ENCODE measurements at places on chromosomes 1 and 21.

GRCh38 chr1:95023399-95024043 is 49.2 kb downstream of the ALG14 start:
- no peak for DNase-seq

DNA sequence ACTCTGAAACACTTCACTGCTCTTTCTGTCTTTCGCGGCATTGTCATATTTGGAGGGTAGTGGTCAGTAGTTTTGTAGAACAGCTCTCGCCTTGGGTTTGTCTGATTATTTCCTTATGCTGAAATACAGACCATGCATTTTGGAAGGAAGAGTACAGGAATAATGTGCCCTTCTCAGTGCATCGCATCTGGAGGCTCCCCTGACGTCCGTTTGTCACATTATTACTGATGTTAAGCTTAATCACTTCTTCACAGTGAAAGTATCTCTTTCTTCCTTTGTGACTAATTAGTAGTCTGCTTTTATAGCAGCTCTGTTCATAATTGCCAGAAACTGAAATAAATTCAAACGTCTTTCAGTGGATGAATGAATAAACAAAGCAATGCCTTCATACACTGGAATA is 85.7 kb upstream of the CXADR start:
- DNase-seq, result no peak

DNA sequence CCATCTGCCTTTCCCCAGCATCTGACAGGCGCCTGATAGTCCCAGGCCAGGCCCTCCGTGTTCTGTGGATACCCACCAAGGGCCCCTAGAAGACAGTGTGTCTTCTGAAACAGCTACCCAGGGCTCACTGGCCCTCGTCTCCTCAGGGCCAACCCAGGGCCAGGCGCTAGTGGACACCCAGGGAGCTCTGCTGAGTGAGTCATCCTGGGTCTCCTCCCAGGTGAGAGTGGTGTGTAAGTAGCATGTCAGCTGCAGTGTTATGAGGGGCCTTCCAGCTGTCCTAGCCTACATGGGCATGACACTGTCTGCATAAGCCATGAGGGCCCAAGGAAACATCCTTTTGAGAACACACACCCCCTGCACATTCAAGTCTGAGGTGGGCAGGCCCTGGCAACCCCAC is 36.7 kb downstream of the CHD5 start:
- DNase-seq, result no peak

DNA sequence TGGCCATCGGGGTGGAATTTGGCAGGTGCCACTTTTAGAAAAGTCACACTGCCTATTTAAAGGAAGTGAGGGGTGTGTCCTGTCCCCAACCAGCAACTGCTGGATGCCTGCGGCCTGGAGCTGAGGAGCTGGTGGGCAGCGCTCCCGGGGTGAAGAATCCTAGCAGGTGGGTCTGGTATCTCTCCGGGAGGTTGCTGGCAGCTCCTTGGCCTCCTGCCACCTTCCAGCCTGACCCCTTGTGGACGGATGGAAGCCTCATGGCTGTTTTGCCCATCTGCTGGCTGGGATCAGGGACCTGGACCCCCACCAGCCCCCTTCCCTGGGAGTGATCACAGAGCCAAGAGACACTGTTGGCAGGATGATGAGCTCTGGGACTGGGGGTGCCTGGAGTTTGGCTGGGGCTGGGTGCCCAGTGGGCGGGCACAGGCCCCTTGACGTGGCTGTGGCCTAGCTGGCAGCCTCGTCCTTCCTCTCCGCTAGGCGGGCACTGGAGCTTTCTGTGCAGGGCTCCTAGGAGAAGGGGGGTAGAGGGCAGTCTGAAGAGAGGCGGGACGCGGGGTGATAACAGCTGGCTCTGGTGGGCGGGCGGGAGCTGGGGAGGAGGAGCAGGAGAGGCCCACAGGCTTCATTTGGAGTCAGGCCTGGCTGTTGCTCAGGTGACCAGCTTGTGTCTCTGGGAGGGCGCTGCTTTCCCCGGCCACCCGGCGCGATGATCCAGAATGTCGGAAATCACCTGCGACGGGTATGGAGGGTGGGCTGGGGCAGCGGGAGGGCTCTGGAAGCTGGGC is at the start of gene ACOT11:
ACOT11 (plus strand) TSS at position 628 of the 788 bp plus-strand sequence; CDS start at position 710, 82 bp downstream.
- no peak for DNase-seq

GRCh38 chr1:34115233-34115632 is 49.8 kb downstream of the CSMD2 start:
- no peak for DNase-seq

DNA sequence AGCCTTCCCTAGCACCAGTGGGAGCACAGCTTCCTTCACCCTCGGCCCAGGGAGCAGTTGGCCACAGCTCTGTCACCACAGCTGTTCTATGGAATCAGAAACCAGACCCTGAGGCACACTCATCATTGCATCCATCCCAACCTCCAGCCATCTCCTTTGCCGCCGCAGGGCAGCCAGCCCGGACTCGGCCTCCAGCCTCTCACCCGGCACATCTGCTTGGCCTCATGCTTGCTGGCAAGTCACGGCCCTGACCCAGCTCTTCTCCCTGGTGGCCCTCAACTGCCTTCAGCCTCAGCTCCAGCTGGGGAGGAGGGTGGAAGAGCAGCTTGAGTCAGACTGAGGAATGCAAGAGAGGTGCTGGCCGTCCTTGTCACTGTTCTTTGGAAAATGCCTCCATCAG is 59.8 kb downstream of the TOR1AIP2 start:
- no peak for DNase-seq

GRCh38 chr1:12178511-12178910 is 11.7 kb downstream of the TNFRSF1B start:
- DNase-seq, result no peak

DNA sequence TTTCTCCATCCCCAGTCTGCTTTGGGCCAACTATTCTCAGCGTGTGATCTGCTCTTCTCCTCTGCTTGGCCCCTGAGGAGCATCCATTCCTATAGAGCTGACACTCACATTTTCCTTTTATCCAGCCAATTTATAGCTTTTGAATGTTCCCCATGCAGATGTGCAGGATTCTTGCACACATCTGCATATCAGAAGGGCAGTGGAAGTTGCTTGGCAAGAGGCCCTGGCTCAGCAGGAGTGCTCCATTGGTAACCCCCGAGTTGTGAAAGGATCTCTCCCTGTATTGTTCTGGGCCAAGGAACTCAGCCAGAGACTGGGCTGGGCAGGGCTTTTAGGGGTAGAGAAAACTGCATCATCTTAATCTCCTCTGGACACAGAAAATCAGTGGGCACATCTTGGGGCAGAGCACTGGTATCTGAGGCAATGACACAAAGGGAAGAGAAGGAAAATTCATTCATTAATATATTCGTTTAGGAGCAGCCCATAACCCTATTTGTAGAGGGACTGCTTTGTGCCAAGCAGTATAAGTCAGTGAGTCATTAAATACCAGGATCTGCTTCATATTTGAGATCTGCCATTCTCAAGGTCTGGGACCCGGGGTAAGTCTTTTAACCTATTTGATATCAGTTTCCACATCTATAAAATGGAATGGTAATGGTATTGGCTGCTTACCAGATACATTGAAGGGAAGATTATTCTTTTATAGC is 31.0 kb upstream of the BEND5 start:
- DNase-seq, result no peak

DNA sequence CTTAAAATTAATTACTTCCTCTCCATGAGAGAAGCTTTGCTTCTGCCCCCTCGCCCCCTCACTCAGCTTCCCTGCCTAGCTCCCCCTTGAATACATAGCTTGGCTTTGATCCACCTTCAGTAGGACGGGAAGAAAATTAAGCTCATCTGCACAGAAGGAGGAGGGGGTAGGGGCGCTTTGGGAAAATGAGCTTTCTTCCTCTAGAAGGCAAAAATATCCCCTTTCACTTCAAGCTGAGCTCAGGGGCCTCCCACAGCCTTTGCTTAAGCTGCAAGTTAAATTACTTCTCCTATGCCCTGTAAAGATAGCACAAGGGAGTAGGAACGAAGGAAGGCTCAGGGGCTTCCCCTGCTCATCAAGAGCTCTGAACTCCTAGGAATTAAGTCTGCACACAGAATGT is 65.2 kb upstream of the GOLT1A start:
- DNase-seq, result no peak

DNA sequence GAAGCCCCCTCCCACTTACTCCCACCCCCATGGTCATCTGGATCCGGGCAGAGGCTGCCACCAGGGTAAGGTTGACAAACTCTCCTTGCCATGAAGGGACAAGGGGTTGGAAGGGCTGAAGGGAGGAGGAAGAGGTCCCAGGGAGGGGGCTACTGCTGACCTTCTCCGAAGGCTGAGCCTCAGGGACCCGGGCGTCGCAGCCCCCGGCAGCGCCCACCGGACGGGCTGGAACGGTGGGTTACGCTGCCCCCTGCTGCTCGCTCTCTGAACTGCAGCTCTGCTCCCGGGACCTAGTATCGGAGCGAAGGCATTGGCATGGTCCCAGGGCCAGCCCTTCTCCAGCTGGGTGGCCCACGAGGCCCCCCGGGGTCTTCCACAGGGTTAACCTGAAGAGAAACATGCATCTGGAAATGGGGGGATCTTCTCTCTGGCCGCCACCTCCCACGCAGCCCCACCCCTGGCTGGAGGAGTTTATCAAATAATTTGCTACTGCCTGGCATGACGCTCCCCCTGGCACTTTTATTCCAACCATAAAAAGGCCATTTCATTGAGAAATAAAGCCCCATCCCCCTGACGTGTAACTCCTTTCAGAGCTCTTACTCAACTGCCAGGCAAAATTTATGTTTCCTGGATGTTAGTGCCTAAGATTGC is 70.4 kb upstream of the TARDBP start:
- no peak for DNase-seq

DNA sequence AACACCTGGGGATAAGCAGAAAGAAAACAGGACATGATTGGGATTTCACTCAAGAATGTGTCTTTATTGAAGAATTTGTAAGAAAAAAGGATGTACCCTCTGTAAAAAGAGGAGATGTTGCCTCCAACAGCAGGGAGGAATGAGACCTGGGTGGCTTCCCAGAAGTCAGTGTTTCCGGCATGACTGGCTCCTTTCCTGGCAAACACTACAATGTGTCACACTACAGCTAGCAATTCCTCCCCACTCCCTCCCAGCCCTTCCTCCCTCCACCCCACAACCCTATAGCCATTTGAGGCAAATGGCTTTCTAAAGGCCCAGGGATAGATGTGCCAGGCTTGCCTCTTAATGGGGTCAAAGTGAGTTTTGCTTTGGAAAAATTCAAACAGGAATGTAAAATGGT is 11.5 kb upstream of the COL8A2 start:
- no peak for DNase-seq

DNA sequence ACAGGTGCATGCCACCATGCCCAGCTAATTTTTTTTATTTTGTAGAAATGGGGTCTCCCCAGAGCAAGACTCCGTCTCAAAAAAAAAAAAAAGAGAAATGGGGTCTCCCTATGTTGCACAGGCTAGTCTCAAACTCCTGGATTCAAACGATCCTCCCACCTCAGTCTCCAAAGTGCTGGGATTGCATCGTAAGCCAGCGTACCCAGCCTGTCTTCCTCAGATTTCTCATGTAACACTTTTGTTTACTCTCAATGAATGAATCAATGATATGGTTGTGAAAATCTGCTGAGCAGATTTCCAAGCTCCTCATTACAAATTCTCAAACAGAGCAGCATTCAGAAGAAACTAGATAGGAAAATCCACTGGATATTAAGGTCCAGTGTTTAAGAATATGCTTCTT is 6.6 kb downstream of the CMPK1 start:
- DNase-seq, result no peak
